HTR-8/SVneo (cell line): ENCODE measurements at places on chromosomes 12 and 14.
A peak's percentile ranks its signal among the peaks of the same experiment; 100 is the strongest.

GRCh38 chr12:129670256-129670920, 233.4 kb downstream of the TMEM132D start:
- no peak for DNase-seq

- DNase-seq: peak; percentile 12
Observed at GRCh38 chr12:21502164-21502496, 541 bp downstream of the GOLT1B start.

- no peak for DNase-seq
Observed at GRCh38 chr12:96078231-96079135, 43.1 kb upstream of the LTA4H start.

- no peak for DNase-seq
Observed at GRCh38 chr12:54390668-54391551, 6.4 kb upstream of the ZNF385A start.

DNA sequence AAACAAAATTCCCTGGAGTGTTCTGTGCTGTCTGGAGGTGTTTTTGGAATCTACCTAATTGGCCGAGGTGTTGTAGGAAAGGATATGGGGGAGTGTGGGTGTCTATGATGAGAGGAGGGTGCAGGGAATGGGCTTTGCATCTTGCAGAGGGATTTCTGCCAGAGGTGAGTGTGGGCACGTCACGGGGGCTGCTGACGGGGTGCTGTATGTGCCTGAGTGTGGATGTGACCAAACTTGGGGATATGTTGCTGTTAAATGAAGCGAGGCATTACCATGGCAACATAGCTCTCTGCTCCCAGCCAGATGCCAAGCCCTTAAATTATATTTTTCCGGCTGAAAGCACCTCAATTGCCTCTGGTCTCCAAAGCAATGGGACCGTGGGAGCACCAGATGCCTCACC, 44.3 kb upstream of the SPTLC2 start:
- no peak for DNase-seq

DNA sequence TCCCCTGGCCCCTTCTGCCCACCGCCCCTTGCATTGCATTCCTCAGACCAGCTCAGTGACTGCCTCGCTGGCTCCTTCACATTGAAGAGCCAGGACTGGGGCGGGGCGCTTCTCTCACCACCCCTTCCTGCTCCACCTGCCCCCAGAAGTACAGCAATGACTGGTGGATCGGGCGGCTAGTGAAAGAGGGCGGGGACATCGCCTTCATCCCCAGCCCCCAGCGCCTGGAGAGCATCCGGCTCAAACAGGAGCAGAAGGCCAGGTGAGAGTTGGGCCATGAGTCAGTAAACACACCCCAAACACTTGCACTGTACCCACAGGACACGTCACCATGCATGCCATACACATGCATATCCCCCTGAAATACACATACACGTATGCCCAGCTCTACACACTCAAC, 5.8 kb downstream of the CACNB3 start:
- DNase-seq: no peak

DNA sequence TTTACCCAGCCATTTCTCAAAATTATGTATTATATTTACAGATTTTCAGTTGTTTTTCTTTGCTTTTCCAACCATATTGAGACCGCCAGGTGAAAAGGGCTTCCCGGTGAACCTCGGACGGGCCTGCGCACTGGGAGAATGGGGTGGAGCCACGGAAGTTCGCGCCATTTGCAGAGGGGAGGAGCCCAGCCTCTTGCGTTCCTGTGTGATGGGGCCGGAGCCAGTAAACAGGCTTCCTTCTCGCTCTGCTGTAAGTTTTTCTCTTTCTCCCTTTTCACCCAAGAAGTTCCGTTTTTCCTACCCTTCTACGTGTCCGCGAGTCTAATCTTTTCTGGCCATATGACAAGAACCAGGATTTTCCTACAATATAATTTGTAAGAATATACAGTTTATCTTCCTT, 1108.8 kb upstream of the SEL1L start:
- DNase-seq: no peak

GRCh38 chr12:120012067-120012621, 23.1 kb downstream of the BICDL1 start:
- no peak for DNase-seq

- DNase-seq: no peak
Observed at GRCh38 chr12:23337213-23337612, 612.3 kb downstream of the SOX5 start.

- DNase-seq: no peak
Observed at GRCh38 chr12:111186347-111186746, 182.5 kb downstream of the PHETA1 start.

- DNase-seq: peak; percentile 83
Observed at GRCh38 chr12:109393437-109394345, 46.0 kb downstream of the MYO1H start.

- no peak for DNase-seq
Observed at GRCh38 chr12:12403264-12404248, 46.7 kb downstream of the BORCS5 start.

- no peak for DNase-seq
Observed at GRCh38 chr12:120950807-120951206, 27.5 kb upstream of the HNF1A start.

DNA sequence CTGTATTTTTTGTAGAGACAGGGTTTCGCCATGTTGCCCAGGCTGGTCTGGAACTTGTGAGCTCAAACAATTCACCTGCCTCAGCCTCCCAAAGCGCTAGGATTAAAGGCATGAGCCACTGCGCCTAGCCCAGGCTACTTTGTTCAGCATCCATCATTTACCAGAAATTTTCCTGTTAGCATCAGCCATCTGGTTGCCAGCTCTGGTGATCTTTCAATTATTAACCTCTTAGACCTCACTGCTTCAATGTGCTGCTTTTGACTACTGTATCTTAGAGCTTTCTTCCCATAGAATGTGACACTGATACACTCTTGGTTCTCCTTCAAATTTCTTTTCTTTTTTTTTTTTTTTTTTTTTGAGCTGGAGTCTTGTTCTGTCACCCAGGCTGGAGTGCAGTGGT, 5.4 kb upstream of the AMHR2 start:
- no peak for DNase-seq

DNA sequence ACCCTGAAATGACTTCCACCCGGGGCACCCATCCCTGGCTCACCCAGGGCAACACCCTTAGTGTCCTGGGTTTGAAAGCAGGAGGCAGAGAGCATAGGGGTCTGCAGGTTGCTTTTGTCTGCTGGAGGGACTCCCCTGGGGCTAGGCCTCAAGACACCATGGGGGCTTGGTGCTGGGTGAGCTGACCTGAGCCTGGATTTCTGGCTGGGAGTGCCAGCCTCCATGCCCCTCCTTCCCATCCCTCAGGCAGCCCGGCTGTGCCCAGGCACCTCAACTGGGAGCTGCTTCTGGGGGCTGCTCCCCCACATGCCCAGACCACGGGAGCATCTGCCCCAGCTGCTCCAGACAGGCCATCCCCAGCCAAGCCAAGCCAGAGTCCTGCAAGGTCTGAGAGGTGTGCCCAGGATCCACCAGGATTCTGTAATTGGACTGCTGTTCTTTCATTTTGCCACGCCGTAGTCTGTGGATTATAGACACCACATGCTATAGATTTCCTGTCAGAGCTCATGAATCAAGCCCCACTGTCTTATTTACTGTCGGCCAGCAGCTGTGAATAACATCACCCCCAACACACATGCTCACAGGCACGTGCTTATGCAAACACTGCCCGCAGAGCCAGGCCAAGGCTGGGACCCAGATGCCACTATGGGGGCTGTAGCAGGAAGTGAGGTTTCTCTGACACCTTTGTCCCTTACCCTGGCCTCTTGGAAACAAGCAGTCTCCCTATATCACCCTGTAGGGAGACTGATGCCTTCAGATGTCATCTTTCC, 29.4 kb upstream of the ESRRB start:
- no peak for DNase-seq

DNA sequence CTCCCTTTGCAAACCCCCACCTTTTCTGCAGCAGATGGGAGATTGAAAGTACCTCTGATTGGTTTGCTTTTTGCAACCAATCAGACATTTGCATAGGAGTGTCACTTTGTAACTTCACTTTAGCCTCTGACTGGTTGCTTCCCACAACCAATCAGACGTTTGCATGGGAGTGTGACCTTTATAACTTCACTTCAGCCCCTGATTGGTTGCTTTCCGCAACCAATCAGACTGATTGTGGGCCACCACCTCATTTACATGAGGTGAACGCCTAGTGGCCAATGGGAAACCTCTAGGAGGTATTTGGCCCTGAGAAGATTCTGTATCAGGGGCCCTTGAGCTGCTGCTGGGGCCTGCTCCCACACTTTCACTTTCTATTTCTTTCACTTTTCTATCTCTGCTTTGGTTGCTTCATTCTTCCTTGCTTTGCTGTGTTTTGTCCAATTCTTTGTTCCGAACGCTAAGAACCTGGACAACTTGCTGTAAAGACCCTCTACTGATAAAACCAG, 106.0 kb upstream of the PRICKLE1 start:
- no peak for DNase-seq

- DNase-seq: no peak
Observed at GRCh38 chr12:91835693-91836092, 310.0 kb downstream of the BTG1 start.

- DNase-seq: no peak
Observed at GRCh38 chr12:114779186-114779585, 95.2 kb upstream of the TBX3 start.

- DNase-seq: no peak
Observed at GRCh38 chr14:37585101-37585511, 9.9 kb downstream of the FOXA1 start.

DNA sequence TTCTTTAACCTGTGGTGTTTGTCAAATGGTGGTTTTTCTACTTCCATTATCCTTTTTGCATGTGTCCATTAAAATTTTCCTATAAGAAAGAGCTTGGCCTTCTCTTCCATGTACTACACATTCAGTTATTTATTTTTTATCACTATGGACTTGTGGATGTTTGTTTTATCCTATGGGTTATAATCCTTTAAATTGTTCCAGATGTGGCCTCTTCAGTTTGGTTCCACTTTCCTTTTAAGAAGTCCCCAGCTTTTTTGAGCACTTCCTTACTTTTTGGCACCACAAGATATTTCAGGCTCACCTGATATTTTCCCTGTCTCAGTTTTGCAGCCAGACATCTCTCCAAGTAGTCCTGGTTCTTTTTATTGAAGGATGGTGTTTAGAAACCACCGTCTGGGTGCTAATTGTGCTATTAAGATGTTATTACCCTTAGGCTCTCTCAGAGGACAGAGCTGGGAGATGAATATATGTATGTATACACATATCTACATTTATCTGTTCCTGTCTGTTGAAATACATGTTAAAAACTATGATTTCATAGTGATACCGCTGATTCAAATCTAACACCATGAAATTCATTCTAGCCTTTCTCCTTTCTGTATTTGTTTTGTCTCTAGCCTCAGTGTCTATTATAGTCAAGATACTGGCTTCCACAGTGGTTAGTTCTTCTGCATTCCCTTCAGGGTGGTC, 408.5 kb upstream of the RGS6 start:
- DNase-seq: no peak

- no peak for DNase-seq
Observed at GRCh38 chr12:47281667-47282171, 202.0 kb upstream of the AMIGO2 start.

DNA sequence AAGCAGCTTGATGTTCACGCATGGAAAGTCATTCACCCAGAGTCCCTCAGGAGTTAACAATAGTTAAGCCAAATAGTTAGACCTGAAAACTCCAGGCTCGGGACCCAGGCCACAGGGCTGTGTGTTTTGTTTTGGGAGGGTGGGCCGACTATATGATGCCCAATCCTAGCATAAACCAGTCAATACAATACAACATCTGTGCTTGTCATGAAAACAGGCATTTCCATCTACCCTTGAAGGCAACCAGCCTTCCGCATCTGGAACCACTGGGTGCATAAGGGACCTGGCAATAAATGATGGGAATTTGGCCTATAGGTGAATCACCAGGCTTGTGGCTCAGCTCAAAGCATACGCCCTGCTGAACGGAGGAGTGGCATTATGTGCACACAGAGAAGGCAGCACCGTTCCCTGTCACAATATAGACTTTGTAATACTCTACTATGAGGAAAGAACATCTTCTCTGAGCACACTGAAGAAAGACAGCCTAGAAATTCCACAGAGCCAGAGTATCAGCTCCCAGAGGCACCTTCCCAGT, 91.0 kb upstream of the FOXN3 start:
- DNase-seq: no peak
